ENCODE measurements at places on chromosomes 6 and 20. TPM values are rescaled to one million over a fixed set of nuclear protein-coding genes. Genes with fewer than 3 reads are reported as not detected.

DNA sequence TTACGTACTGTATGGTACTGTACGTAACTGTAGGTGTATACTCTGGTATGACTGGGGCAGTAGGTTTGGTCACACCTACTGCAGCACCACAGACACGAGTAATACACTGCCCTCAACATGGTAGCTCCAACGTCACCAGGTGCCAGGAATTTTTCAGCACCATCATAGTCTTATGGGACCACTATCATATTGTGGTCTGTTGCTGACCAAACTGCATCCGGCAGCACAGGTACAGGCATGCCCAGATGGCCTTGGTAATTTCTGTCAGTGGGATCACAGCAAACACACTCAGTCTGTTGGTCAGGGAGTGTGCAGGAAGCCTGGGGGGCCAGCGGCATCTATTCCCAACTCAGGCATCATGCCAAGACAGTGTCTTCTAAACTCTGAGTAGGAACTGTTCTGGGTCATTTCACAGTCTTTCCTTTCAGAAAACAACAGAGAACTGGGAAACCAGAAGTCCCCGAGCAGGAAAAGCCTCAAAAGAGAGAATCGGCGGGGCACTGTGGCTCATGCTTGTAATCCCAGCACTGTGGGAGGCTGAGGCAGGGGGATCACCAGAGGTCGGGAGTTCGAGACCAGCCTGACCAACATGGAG, 5.8 kb downstream of the YTHDF1 start:
- DNase-seq, result no peak

The DEFB132 gene
- total RNA-seq, result 0.30 TPM

DNA sequence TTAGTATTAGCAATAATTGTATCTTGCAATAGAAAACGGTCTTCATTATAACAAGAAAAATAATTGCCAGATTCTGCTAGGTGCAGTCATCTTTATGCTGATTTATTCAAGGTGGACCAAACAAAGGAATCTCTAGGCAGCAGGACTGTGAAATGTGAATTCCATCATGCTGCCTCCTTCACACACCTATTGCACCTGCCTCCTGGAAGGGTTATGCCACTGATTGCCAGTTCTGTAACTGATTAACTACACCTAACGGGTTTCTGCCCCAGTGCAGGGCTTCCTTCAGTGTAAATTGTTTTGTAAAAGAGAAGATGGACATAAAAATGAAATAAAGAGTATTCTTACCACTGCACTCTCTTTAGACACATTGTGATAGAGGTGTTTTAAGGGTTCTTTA, 96.1 kb downstream of the FOXO3 start:
- DNase-seq, result no peak

The PDYN gene
- not detected for total RNA-seq

DNA sequence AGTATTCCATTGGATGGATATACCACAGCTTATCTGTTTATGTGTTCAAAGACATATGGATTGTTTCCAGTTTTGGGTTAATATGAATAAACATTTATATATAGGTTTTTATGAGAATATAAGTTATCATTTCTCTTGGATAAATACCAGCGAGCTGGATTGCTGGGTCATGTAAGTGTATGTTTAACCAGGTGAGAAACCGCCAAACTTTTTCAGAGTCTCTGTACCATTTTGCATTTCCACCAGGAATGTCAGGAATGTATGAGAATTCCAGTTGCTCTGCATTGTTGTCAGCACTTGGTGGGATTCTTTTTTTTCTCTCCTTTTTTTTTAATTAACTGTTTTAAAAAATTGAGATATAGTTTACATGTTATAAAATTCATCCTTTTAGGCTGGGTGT, 52.1 kb downstream of the PHF20 start:
- no peak for DNase-seq

DNA sequence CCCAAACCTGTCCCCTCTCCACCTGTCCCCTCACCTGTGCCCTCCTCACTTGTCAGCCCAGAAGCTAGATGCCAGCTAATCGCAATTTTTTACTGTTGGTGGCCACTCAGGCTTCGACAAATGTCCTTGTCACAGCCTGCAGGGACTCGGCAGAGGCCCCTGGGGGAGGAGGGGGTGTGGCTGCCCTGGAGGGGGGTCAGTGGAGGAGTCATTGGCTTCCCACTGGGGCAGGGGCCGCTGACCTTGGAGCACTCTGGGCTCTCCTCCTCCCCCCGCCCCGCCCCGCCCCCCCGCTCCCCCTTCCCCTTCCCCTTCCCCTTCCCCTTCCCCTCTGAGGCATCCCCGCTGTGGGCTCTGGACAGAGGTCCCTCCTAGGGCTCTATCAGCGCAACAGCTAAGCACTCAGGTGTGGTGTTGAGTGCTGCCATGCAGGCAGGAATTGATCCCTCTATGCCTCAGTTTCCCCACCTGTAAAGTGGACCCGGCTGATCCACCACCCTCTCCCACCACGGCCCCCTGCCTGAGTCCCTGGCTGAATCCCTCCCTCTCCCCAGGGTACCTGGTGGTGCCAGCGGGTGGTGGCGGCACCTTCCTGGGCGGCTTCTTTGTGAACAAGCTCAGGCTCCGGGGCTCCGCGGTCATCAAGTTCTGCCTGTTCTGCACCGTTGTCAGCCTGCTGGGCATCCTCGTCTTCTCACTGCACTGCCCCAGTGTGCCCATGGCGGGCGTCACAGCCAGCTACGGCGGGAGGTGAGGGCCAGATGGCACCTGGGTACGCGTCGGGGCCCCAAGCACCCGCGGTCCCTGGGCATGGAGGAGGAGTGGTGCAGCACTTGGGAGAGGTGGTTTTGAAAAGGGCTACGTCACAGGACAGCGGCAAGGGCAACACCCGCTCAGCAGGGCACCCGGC, 23.8 kb downstream of the SLCO4A1 start:
- no peak for DNase-seq

The AVP gene
- total RNA-seq, result 0.74 TPM

DNA sequence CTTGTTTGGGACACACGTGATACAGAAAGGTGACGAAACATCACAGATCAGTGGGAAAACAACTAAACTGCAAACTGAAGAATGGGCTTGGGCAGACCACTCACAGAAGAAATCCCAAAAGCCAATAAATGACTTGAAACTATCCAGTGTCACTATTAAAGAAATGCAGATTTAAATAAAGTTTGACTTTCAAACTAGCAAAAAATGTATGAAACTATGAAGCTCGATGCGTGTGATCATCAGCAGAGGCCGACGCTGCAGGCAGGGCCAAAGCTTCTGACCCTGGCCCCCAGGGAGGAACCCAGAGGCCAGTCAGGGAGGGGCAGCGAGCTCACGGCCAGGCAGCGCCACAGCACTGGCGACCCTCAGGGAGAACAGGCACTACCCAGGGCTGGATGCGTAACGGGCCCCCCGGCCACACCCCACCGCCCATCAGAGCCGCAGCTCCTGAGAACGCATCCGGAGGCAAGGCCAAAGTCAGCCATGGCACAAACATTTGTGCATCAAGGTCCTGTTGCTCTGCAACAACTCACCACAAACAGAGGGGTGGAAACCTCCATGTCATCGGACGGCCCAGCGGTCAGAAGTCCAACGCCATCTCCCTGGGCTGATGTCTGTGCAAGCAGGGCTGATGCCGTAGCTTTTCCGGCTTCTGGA, 94.1 kb downstream of the YTHDF1 start:
- peak; percentile 40 for DNase-seq

- DNase-seq, result peak; percentile 58
These were observed at the start of gene TEAD3 for GRCh38 chr6:35496841-35497570. Gene TEAD3, minus strand, starts transcription at chr6:35497079.

Data from right lobe of liver (tissue), 6 donors.